Activated effector memory CD4-positive, alpha-beta T cell treated with anti-CD3 and anti-CD28 coated beads, Interleukin-2, amount 50 U/mL, for 16 hours (primary cell): ENCODE measurements at places on chromosomes 7 and 10.
A peak's percentile ranks its signal among the peaks of the same experiment; 100 is the strongest.

- no peak for DNase-seq
Observed at GRCh38 chr10:119784340-119785067, 58.7 kb downstream of the INPP5F start.

DNA sequence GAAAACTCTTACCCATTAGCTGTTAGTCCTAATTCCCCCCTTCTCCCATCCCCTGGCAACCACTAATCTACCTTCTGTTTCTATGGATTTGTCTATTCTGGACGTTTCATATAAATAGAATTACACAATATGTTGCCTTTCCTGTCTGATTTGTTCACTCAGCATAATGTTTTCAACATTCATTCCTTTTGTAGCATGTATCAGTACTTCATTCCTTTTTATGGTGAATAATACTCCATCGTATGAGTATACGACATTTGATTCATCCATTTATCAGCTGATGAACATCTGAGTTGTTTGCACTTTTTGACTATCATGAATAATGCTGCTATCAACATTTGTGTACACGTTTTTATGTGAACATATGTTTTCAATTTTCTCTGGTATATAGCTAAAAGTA, 4.4 kb upstream of the FRAT1 start:
- no peak for DNase-seq

DNA sequence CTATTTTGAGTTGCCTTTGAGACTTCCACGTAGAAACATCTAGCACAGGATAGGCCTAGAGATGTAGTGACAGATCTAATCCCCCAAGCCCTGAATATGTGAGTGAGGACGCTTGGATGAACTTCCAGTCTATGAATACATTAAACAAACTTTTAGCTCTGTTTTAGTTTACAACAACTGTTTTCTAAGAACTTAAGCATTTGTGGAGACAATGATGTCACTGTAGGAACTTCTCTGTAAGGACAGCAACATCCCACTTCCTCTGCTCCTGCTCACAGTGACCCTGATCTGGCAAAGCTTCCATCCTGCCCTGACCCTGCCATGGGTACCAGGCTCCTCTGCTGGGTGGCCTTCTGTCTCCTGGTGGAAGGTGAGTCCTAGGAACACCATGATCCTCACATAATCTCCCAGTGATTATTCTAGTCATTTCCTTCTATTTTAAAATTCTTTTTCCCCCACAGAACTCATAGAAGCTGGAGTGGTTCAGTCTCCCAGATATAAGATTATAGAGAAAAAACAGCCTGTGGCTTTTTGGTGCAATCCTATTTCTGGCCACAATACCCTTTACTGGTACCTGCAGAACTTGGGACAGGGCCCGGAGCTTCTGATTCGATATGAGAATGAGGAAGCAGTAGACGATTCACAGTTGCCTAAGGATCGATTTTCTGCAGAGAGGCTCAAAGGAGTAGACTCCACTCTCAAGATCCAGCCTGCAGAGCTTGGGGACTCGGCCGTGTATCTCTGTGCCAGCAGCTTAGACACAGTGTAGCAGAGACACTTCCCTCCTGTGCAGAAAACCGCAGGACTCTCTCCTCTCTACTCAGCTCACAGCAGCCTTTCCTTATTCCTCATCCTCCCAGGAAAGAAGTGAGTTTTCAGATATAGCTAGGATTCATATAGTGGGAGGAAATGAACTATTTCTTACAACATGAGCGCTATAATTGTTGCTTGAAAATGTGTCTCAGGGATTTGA, 194.4 kb upstream of the PRSS1 start:
- no peak for DNase-seq

GRCh38 chr10:90579602-90580242, 278.1 kb downstream of the HTR7 start:
- no peak for DNase-seq

GRCh38 chr7:7181519-7182155, 707 bp upstream of the C1GALT1 start:
- DNase-seq = peak; percentile 79

- DNase-seq = no peak
Observed at GRCh38 chr7:610531-611280, 91.1 kb upstream of the PDGFA start.

GRCh38 chr7:78224923-78225322, 426.4 kb downstream of the PHTF2 start:
- no peak for DNase-seq

DNA sequence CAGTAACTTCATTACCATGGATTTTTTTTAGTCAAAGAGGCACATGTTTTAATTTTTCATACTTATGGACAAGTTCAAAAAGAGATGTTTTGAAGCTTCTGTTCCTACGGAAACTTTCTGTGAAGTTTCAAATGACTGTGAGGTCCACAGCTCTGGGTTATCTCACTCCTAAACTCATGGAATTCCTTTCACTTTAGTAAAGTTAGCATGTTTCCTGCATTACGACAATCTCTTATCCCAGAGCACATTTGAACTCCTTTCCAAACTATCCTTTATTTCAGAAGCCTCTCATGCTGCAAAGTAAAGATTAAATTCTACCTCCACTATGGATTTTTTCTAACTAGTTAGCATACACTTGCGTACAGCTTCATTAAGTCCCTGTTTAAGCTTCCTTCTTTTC, 15.3 kb upstream of the ADD3 start:
- DNase-seq = no peak

DNA sequence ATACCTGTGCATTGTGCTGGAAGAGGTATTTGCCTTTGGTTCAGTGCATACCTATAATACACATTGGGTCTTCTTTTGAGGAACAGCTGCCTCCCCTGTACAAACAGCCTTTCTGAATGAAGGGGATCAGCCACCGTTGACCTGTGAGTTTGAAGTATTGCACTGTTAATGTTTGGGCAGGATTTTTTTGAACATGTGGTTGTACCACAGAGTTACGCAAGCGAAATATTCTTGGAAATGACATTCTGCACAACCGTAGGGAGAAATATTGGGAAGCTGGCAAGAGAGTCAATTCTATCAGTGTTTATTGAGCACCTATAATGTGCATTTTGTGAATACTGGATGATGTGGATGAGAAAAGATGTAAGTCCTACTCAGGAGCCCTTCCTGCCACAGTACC, 270.6 kb downstream of the AUTS2 start:
- no peak for DNase-seq

DNA sequence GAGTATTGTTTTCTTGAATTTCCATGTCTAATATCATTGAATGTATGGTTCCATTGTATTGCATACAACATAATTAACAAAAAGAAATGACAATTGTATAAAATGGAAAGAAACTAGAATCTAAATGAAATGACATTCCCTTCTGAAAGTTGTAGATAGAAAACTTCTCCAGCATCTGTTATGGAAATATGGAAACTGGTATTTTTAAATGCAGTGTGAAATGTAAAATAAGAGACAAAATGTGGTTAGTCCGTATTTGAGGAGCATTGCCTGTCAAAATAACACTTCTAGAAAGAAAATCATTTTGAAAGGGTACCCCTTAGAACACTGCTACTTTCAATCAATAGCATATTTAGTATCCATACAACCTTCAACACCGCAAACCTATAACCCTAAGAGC, 286.3 kb upstream of the CELF2 start:
- DNase-seq = no peak

GRCh38 chr7:127154958-127155357, 97.8 kb downstream of the GRM8 start:
- no peak for DNase-seq

GRCh38 chr10:32093650-32094049, 37.4 kb upstream of the KIF5B start:
- no peak for DNase-seq

DNA sequence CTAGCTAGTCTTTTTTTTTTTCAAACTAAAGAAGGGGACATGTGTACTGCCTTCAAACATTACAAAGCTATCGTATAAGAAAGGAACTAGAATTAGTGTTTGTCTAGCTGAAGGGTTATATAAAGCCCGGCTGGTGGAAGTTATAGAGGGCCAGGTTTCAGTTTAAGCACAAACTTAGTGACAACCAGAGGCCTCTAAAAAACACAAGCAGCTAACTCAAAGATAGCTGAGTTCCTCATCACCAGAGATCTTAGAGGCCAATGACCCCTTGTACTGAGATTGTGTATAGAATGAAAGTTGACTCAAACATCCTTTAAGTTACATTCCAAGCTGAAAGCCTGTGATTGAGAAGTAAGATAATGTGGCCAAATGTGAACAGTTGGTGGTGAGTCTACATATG, 28.1 kb upstream of the SGMS1 start:
- no peak for DNase-seq

- no peak for DNase-seq
Observed at GRCh38 chr10:84603971-84604370, 275.6 kb downstream of the CCSER2 start.

DNA sequence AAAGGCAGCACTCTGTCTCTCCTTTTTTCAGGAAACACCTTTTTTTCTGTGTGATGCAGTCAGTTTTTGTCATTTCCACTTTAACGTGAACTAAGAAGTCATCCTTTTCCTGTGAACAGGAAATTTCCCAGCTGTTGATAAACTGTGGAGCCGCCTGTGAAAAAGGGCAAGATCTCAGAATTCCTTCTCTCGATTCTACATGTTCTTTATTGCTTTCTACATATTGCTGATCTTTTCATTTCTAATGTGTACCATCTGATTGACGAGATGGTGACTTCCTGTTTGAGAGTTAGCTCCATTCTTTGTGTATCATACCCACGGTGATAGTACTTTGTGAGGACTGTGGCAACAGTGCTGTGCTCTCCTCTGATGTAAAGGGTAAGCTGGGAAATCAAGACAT, 50.4 kb downstream of the ADD3 start:
- no peak for DNase-seq

GRCh38 chr7:87146740-87147386, 5.4 kb upstream of the DMTF1 start:
- no peak for DNase-seq

- DNase-seq = peak; percentile 45
Observed at GRCh38 chr10:70586348-70586930, 16.1 kb downstream of the PRF1 start.

DNA sequence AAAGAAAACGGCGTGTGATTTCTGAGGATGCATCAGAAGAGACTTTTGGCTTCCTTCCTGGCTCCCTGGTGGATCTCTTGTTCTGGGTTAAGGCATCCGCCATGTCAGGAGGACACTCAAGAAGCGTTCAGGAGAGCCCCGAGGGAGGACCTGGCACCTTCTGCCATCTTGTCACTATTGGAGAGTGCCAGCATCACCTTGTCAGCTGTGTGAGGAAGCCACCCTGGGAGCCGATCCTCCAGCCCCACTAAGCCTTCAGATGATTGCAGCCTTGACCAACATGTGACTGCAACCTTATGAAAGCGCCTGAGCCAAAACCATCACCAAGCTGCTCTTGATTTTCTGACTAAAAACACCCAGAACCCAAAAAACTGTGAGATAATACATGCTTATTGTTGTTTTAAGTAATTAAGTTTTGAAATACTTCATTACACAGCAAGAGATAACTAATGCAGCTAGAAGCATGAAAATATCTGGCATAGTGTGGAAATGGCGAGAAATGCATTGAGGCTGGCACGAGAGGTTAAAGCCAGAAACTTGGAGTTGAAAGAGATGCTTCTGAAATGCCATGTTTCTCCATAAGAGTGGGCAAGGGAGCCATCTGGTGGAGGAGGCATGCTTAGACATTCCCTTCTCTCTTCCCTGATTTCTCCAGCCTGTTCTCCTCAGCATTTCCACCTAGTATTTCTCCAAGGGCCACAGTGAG, 5.4 kb upstream of the ZFYVE27 start:
- DNase-seq = peak; percentile 78

GRCh38 chr10:112650588-112651030, 203.6 kb downstream of the VTI1A start:
- DNase-seq = no peak

DNA sequence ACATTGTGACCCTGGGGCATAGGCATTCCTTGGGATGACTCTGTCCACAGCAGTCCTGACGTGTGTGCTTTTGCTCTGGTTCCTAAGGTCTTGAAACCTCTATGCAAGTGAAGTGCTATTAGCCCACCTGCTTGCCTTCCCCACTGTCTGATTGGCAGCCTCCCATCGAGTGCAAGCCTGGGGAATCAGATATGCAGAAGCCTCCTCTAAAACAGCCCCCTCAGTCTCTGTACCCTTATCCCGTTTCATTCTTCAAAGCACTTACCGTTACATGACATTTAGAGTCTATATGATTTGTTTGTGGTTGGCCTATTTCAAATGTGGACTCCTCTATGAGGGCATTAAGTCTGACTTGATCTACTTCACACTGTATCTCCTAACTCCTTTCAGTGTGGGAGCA, 4.3 kb downstream of the KIAA1217 start:
- DNase-seq = no peak

DNA sequence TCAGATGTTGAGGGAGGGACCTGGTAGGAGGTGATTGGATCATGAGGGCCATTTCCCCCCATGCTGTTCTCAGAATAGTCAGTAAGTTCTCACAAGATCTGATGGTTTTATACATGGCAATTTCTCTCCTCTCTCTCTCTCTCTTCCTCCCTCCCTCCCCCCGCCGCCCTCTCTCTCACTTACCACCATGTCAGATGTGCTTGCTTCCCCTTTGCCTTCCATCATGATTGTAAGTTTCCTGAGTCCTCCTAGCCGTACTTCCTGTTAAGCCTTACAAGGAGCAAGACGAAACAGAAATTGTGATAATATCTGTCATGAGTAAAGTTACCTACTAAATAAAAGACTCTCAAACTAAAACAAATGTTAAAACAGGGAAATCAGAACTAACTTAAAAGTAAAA, 19.9 kb upstream of the GPR141 start:
- no peak for DNase-seq

DNA sequence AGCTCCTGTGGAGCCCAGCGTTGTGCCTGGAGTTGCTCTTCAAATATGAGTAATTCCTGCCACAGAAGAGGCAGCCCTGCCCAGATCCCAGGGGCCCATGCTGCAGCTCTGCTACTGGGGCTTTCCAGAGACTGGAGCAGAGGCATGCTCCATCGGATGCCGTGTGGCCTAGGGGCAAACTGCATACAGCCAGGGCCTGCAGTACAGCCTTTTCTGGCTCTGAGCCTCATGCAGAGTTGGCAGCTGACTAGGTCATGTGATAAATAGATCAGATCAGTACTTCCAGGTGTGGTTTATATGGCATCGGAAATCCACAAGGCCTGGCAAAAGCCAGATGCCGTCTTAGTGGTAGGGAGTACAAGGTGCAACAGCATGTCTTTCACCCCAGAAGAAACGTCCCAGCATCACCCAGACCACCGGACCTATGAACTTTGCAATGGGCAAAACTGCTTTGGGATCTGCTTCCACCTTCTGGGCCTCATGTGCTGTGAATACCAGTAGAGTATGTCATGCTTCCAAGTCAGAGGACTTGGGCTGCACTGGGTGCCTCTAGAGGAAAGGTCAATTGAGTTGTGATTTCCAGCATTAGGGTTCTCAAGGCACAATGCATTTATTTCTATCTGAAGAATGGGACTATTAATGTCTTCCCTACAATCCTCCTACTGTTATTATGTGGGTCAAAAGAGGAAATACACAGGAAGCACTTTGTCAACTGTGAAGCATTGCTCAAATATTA, 250.7 kb upstream of the ZNF32 start:
- DNase-seq = no peak
